Activated CD4-positive, alpha-beta T cell treated with anti-CD3 and anti-CD28 coated beads, Interleukin-2, Interleukin-4, amounts not matched to agents 100 ng/mL and 50 ng/mL, durations not matched to agents 16 hours and 8 hours (primary cell): ENCODE measurements at places on chromosomes 11 and 22.

DNA sequence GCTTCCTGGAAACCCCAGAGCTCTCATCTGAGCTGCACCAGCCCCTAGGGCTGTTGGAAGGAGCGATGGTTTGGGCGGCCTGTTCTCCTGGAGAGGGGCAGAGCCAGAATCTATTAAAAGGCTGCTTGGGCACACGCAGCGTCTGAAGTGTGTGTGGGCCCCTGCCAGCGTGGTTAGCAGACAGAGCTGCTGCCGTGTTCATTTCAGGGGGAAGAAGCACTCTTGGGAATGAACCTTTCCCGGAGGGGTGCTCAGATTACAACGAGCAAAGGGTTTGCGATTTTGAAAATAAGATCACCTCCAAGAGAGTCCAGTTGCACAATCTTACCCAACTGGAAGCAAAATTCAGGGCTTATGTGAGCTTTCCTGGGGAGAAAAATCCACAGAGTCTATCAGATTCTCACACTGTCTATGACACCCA is 12.9 kb downstream of the ANO1 start:
- no peak for DNase-seq

DNA sequence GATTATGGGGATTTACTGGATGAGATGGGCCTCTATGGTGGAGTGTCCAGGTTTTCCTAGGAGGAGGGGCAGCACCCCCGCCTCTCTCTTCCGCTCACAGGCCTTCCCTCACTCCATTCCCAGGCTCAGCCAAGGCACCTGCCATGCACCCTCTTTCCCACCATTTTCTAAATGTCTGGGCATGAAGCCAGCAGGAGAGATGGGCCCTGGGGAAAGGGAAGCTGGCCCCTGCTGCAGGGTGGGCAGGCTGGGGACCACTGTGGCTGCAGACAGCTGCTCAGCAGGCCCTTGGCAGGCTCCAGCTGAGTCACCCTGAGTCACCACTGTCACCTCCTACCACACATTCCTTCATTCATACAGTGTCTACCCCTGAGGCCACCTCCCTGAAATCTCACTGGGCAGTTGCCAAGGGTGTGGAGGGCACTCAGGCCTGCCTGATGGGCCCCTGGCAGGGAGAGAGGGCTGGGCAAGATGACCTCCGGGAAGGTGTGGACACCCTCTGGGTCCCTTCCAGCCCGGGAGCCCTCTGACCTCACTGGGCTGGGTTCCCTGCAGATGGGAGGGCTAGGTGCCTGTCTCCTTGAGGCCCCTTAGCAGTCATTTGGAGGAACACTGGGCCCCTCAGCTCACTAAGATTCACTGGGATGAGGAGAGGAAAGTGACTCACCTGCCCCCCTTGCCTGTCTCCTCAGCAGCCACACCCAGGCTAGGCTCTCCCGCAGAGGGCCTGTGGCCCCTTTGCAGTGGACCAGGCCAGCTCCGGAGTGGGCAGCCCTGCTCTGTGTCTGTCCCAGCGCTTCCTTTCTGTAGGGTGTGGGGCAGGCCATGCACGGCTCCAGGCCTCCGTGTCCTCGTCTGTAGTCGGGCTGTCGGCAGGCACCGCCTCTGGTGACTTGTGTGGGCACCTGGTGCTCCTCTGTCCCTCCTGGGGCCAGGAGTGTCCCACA is 7.8 kb downstream of the MYEOV start:
- DNase-seq = no peak

GRCh38 chr22:38296372-38296771 is 20.9 kb downstream of the CSNK1E start:
- DNase-seq = no peak

GRCh38 chr11:69383372-69384250 is 89.7 kb downstream of the MYEOV start:
- no peak for DNase-seq

DNA sequence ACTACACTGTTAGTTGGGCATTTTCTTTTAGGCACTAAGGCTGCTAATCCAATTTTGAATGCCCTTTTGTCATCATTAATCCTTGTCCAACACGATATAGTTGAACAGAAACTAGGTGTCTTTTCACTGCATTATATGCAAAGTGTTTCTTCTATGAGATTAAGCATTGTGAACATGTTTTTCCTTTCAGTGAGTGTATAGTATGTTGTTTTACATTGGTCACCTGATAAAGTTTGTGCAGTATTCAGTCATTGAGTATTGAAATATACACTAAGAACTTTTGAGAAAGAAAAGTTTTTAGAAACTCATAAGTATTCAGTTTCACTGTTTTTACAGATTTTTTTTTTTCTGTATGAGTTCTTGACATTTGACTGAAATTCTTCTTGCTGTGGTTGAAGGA is 59.0 kb downstream of the ZC3H12C start:
- no peak for DNase-seq

DNA sequence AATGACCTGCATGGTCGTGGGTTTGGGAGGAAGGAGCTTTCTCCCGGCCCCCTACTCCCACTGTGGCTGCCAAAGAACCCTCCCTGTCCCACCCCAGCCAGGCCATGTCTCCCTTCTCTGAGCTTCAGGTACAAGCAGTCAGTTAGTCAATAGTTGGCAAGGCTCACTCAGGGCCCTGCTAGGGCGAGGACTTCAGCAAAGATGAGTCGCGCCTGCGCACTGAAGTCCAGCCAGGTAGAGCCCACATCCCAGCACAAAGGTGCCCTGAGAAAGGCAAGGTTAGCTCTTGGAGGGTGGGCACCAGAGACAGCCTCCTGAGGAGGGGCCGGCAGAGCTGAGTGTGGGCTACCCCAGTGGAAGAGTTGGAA is 11.1 kb downstream of the C11orf86 start:
- no peak for DNase-seq

- DNase-seq = no peak
Measured at GRCh38 chr22:41302021-41302767, 869 bp downstream of the ZC3H7B start.

- DNase-seq = no peak
Measured at GRCh38 chr22:50178471-50178864, 7.2 kb upstream of the TRABD start.

- DNase-seq = peak; percentile 85
Measured at GRCh38 chr22:31829505-31829904, 75.7 kb downstream of the DEPDC5 start.

- DNase-seq = peak; percentile 22
Measured at GRCh38 chr11:114384487-114384886, 15.8 kb downstream of the C11orf71 start.
